Activated B cell treated with CpG ODN at 0.5 μM for 24 hours (primary cell): ENCODE measurements at places on chromosomes 16 and 17. TPM values are rescaled to one million over a fixed set of nuclear protein-coding genes. Genes with fewer than 3 reads are reported as not detected.

GRCh38 chr16:14365200-14365851, 264.7 kb downstream of the PARN start:
- H3K27ac ChIP-seq = no peak overlapping the region
- DNase-seq = no peak
- no peak overlapping the region for H3K4me3 ChIP-seq
- H3K4me1 ChIP-seq = peaks cover 2% of the 10 kb centered on the region

ECI1 gene
- 38.1 and 43.0 TPM in 2 replicates for total RNA-seq

ITGAD gene
- 0.05 and 0.07 TPM in 2 replicates for total RNA-seq

TBX21 gene
- 3.6 and 3.8 TPM in 2 replicates for total RNA-seq

TPSG1 gene
- total RNA-seq = not detected in 2 replicates
